ENCODE measurements at places on chromosomes 7 and 10.

GRCh38 chr10:30870896-30871295 is 160.8 kb downstream of the ZNF438 start:
- DNase-seq: no peak

- DNase-seq: peak; percentile 9
Observed at GRCh38 chr7:112144284-112145059, 61.7 kb downstream of the DOCK4 start.

DNA sequence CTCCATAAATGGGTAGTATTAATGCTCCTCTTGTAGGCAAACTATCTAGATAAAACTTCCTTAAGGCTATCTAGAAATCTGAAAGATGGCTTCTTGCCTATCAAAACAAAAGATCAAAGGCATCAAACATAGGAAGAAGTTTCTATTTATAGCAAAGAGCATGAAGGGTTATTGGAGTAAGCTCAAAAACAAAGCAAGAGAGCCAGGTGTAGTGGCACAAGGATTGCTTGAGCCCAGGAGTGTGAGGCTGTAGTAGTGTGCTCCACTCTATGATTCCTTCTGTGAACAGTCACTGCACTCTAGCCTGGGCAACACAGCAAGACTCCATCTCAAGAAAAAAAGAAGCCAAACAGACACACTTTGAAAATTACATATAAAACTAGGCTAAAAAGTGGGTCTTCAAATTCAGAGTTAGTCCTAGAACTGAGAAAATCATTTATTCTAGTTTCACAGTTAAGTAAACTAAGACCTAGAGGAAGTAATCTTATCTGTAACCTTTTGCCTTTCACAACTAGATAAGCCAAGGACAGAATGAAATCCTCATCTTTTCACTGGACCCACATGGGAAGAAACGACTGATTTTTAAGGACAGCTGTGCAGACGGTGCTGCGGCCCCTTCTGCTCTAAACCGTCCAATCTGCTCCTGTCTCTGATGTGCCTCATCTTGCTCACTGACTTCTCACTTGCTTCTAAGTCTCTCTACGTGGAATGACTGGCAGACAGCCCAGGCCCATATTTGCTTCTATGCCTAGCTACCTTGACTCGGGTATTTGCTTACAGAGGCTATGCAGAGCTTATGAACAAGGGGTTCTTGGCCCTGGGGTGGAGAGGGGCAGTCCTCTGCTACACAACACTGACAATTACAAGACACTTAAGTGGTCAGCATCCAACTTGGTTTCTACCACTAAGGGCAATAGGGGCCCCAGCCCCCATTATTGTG is 50.0 kb downstream of the ESYT2 start:
- no peak for DNase-seq

DNA sequence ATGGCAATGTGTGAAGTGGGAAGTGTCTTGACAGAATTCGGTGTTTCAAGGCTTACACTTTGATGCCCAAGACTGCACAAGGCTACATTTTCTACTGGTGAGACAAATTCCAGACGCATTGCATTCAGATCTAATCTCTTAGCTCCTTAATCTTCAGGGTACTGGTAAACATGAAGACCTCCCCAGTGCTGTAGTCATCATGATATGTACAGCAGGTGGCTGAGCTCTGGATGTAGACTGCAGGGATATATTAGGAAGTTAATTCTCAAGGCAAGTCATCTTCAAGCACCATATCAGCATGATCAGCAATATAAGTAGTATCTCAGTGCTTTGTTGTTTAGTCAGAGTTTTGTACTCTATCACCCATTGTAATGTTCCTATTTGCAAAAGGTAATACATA is 61.8 kb downstream of the IKZF1 start:
- DNase-seq: no peak

- peak; percentile 64 for DNase-seq
Observed at GRCh38 chr10:110566472-110567200, 859 bp upstream of the SMC3 start.

- no peak for DNase-seq
Observed at GRCh38 chr7:32043688-32044087, 26.5 kb downstream of the PDE1C start.

DNA sequence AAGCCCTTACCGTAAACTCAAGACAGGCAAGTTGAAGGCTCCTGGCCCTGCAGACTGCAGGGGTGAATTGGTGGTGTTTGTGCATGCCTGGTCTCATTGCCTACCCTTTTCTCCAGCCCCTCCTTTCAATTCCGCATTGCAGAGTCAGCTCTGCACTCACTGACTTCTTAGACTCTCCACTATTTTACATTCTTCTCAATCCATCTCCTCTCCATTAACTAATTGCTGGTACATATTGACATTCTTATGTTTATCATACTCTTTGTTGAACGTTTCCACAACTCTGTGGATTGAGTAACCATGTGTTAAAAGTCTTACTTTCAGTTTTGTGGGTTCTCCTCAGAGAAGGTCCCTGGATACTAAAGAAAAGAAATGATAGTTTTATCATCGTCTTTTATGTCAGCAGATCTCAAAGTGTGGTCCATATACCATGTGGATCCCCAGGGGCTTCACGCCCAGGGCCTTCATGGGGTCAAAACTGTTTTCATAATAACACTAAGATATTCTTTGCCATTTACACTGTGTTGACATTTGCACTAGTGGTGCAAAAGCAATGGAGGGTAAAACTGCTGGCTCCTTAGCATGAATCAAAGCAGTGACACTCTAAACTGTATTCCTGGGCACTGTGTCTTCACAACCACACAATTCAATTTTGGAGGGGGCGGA is 135.4 kb upstream of the FZD1 start:
- peak; percentile 10 for DNase-seq

GRCh38 chr7:158044482-158044823 is 543.2 kb downstream of the PTPRN2 start:
- DNase-seq: no peak

DNA sequence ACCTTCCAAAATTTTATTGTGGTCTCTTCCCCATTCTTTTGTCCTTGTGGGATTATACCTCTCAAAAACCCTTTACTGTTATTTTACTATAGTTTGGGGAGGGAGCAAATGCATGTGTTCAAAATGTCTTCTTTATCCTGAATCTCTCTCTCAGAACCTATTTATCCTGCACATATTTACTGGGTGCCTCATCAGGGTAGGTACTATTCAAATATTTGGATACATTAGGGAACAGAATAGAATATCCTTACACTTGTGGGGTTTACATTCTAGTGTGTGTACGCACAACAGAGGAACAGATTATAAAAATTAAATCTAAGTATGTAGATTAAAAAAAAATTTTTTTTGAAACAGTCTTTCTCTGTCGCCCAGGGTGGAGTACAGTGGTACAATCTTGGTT is 48.6 kb downstream of the SCD start:
- no peak for DNase-seq

DNA sequence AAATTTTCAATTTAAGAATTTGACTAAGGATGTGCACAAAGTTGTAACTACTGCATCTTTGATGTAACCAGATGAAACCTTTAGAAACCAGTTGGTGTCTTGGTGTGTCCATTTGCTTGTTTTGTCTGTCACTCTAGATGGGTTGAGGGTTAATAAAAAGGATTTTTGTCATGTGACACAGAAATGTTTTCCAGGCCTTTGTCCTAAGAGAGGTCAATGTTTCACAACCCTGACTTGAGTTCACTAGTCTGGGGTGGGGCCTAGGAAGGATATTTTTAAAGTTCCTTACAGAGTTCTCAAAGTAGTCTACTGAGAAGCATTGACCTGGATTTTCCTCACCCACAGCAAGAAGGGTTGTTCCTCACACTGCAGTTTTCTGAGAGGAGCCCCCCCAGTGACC is 90.3 kb downstream of the HERPUD2 start:
- no peak for DNase-seq

DNA sequence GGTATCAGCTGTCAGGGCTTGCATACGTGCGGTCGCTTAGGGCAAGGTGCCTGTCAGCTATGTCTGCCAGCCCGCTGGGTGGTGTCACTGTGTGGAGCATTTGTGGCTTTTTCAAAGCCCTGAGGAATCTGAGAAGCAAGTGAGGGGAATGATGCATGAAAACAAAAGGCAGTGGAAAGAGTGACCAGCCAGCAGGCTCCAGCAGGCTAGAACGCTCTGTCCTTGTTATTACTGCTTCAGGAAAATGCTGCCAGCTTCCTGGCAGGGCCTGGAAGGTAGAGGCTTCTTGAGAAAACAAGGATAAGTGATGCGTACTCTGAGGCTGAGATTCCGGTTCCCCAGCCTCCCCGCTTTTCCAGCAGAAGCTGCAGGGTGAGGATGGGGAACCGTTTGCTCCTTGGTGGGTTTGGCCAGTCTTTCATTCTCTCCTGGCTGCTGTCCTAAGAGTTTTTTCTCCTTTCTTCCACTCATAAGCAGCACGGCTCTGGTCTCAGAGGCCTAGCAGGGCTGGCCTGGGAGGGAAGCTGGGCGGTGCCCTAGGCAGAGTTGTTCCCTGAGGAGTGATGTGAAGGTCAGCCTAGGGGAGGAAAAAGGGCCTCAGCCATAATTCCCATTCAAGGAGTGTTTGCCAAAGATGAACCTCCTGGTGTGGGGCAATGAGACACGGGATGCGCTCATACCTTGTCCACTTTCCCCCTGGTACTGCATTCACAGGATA is 42.8 kb upstream of the MKLN1 start:
- DNase-seq: no peak

- no peak for DNase-seq
Observed at GRCh38 chr7:143280160-143280559, 4.6 kb upstream of the TMEM139 start.

GRCh38 chr7:107045195-107045960 is 873 bp downstream of the PRKAR2B start:
- no peak for DNase-seq

DNA sequence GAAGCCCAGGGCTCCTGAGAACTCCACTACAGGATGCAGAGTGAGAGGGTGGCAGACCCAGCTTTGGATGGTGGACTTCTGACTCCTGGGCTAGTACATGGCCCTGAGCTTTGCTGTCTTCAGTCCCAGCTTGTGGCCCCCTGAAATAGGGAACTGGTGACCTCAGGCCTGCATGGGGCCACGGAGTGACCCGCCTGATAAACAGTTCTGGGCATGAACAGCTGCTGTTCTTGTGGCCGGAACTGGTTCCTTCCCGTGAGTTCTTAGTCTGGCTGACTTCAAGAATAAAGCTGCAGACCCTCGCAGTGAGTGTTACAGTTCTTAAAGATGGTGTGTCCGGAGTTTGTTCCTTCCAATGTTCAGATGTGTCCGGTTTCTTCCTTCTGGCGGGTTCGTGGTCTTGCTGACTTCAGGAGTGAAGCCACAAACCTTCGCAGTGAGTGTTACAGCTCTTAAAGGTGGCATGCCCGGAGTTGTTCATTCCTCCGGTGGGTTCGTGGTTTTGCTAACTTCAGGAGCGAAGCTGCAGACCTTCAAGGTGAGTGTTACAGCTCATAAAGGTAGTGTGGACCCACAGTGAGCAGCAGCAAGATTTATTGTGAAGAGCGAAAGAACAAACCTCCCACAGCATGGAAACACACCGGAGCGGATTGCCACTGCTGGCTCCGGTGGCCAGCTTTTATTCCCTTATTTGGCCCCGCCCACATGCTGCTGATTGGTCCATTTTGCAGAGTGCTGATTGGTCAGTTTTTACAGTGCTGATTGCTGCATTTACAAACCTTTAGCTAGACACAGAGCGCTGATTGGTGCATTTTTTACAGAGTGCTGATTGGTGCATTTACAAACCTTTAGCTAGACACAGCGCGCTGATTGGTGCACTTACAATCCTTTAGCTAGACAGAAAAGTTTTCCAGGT is 268.0 kb downstream of the ZEB1 start:
- no peak for DNase-seq

DNA sequence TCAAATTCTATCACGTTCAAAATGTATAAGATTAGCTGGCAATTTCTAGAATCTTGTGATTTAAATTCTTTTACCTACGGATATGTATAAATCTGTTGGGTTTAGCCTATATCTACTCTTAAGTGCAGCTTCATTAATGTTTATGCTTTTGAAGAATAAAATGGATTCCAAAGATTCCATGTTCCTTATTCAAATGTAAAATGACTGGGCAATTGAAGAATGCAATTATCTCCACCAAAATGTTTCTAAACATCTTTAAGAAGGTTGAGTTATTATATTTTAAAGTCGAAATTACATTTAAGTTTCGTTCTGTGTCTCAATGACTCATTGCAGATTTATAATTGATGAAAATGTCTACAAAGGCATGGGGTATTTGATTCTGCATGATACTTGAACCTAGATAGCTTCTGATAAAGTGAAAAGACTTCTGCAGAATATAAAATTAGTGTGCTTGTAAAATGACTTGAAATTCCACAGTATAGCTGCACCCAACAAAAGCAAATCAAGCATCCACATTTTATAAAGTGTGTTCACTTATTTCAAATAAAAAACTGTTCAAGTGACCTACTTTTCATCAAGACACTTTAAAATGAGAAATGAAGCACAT is 697.0 kb upstream of the PCDH15 start:
- DNase-seq: no peak

DNA sequence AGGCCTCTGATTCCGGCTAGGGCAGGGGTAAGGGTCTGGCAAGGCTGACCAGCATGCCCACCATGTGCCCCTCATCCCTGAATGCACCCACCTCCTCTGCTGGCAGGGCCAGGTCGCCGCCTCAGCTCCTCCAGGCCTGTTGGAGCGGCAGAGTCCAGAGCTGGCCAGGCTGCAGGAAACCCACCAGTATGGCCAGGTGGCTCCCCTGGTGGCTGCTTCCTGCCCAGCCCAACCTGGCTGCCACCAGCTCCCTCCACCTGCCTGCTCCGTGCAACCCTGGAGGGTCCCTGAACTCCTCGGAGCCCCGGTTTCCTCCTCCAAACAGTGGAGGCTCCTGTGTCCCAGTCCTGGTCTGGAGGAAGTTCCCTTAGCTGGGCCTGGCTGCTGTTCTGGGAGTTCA is 39.6 kb downstream of the MICALL2 start:
- DNase-seq: no peak

GRCh38 chr7:28755255-28755654 is 202.9 kb downstream of the TRIL start:
- DNase-seq: peak; percentile 68

GRCh38 chr10:82668221-82668895 is 793.4 kb downstream of the NRG3 start:
- peak; percentile 85 for DNase-seq

GRCh38 chr10:111098679-111099437 is 22.0 kb downstream of the ADRA2A start:
- DNase-seq: peak; percentile 10

DNA sequence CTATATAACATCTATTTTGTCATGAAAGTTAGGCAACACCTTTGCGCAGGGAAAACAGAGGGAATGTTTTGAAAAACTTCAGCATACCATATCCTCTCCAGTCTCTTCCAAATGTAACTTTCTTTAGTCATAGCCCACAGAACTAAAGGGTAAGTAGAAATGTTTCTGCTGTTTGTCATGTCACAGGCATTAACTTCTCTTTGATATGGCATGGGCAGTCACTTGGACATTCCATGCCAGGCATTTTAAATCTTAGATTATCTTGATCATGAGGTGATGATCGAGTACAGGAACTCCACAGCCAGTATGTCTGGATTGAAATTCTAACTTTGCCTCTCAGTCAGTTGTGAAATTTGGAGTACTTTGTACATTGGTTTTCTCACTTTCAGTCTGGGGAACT is 27.5 kb upstream of the ETV1 start:
- DNase-seq: no peak

DNA sequence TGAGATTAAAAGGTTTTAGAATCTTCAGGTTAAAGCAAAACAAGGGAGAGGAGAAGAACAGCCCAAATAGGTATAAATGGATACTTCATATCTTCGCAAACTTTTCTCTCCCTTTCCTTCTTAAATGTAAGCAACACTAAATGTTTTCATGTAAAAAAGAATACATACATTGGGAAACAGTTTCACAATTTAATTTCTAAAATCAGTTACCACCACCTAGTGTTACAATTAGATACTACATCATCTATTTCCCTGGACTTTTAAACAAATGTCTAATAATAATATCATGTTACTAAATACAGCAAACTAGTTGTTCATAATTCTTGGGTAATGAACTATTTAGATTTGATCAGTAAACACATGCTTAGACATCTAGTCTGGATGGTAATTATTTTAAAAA is 35.8 kb downstream of the MINDY3 start:
- DNase-seq: peak; percentile 20

All from fibroblast of skin of right biceps (primary cell).